ENCODE measurements at places on chromosomes 2 and 18.

- no peak for DNase-seq
Observed at GRCh38 chr2:208584378-208584985, 177.9 kb downstream of the PTH2R start.

DNA sequence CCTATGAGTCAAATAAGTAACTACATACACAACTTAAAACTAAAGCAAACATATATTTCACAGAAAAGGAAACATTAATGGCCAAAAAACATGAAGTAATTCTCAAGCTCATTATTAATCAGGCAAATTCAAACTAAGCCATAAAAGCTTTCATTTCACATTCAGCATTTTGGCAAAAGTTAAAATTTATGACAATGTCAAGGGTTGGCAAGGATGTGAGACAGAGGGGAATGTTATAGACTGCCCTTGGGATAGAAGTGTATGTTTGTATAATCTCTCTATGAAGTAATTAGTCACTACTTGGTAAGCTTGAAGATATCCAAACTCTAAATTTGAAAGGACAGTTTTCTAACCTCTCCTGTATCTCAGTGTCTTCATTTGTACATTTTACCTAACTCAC, 539.4 kb downstream of the RIT2 start:
- DNase-seq, result no peak

DNA sequence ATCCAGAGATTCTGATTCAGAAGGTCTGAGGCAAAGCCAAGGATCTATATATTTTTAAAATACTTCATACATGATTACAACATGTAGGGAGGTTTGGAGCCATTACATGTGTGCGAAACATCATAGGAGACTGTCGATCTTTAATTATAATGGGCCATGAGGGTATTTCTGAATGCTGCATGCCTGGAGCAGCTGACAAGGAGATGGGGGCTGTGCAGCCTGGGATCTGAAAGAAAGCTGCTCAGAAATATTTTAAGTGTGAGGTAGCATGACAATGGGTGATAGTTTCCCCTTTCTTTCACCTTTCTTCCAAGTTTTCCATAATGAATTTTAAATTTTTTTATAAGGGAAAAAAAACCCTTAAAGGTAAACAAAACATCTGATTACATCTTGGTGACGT, 102.0 kb upstream of the DNMT3A start:
- DNase-seq, result no peak

GRCh38 chr2:54952978-54953456, 97.2 kb downstream of the RTN4 start:
- DNase-seq, result no peak

DNA sequence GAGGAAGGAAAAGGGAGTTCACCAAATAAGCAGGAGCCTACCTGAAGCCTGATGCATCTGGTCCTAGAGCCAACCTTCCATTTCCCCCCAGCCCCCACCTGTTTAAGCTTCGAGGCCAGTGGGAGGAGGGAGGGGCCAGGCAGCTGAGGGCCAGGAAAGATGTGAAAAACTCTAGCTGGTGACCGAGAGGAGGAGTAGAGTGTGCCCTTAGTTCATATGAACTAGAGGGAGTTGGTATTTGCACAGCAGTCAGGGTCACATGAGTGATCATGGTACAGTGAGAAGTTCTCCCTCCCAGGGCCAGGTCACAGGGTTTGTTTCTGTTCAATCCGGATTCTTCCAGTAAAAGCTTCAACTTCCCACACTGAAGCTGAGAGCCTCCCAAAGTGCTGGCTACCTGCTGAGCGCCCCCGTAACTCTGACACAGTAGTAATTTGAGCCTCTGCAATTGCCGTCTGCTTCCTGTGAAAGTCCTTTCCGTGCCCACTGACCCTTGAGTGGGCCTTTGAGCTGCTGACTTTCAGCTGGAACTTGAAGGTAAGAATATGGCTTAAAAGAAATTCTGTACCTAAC, at the start of gene SULT1C2:
Gene SULT1C2, plus strand, starts transcription at position 362 of the 573 bp plus-strand sequence. CDS start 4,773 bp downstream, outside the sequence.
- DNase-seq, result no peak

DNA sequence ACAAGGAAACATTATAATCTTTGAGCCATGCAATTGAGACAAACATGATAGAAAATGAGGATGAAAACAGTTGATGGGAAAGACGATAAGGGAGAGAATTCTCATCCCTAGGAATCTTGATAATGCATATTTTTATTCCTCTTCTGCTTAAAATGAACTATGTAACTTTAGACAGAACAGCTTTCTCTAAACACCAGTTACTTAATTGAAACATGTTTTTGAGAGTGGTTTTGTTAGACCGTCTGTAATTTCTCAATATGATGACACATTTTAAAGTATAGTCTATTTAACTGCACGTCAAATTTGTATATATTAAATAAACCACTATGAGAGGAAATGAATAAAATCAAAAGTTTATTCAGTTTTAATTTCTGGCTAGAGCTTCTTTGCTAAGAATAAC, 1453.9 kb upstream of the NXPH2 start:
- no peak for DNase-seq

DNA sequence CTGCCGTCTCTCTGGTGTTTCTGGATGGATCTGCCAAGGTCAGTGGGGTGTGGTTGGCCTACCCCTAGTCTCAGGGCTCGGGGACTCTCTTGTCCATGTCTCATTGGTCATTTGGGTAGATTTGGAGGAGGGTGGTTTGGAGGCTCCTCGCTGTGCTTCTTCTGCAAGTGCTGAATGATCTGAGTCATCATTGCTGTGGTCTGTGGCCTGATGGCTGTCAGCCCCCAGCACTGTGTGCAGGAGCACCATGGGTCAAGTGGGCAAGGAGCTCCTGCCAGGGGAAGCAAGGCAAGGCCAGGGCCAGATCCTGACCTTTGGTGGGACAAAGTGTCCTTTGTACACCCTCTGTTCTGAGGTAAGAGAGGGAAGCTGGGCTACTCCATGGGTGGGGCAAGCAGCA, 221.8 kb downstream of the FHOD3 start:
- DNase-seq, result no peak

Measured in transverse colon (tissue), 4 donors.